T-helper 2 cell (primary cell): ENCODE measurements at places on chromosomes 1 and 21.

DNA sequence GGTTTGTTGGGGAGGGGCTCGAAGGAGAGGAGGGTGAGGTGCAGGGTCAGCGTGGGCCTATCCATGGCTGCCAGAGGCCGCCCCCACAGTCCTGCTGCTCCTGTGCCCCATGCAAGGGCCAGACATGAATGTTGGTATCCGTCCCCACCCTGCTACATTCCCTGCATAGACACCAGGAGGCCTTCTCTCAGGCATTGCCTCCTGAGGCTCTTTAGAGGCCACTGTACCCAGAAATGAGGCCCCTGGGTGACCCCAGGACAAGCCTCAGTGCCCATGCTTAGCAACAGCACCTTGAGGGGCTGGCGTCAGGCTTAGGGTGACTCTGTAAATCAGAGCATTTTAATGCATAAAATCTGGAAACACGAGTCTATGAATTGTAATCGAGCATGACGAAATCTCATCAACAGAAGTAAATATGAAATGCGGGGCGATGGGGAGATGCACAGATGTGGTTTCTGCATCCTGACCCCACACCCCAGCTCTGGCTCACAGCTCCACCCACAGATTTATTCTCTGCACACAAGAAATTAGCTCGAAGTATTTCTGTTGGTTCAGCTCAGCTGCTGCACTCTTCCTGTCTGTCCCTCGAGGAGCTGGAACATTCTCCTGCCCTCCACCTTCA is 124.0 kb upstream of the CSF3R start:
- no peak for DNase-seq

DNA sequence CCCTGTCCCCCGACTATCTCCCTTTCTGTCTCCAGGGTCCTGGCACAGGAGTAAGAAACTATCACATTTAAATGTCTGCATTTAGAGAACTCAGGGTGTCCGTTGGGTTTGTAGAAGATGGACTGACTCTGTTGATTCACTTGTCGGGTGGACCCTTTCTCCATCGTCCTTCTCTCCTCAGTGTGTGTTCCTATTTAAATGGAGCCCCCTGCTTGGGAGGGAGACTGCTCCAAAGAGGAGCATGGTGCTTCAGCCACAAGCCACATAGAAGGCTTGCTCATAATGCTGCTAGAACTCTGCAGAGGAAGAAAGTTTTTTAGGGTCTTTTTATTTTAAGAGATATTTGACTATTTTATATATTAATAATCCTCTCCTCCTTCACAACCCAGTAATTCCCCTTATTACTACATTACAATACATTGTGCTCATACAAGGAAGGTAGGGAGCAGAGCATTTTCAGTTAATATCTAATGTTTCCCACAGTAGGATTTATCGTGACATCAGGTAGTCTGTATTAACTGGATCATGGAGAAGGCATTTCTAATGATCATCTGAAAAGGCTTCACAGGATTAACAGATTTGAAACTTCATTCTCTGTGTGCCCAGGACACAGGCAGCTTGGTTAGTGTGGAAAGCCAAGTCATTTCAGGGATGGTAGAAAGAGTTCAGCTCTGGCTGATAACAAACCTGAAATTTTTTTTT is 13.8 kb downstream of the FGGY start:
- DNase-seq: no peak

DNA sequence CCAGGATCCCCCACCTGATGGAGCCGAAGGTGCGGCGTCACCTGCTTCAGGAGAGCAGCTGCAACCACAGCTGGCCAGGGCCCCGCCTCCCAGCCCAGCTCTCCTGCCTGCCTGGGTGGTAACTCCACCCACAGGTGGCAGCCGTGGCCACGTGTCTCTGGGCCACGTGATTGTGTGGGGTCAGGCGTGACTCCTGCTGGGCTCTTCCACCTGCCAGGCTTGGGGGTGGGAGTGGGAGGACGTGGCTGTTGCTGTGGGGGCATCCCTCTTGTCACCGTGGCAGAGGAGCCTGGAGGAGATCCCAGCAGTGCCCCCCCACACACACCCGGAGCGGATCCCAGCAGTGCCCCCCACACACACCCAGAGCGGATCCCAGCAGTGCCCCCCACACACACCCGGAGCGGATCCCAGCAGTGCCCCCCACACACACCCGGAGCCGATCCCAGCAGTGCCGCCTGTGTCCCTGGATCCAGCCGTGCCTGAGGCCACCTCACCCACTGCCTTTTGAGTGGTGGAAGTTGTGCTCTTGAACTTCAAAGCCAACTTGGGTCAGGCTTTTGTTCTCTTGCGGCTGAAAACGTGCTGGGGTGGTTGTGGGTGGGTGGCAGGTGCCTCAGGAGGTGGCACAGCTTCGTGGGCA is 32.2 kb downstream of the POFUT2 start:
- DNase-seq: peak; percentile 13

- no peak for DNase-seq
These were observed 35.6 kb downstream of the IL23R start for GRCh38 chr1:67201891-67202290.

- no peak for DNase-seq
These were observed 1059.5 kb upstream of the ADGRL4 start for GRCh38 chr1:80066060-80066459.

- no peak for DNase-seq
These were observed 372.3 kb downstream of the TTLL7 start for GRCh38 chr1:83626603-83627002.

GRCh38 chr1:10528066-10529014 is 53.6 kb downstream of the PEX14 start:
- no peak for DNase-seq

DNA sequence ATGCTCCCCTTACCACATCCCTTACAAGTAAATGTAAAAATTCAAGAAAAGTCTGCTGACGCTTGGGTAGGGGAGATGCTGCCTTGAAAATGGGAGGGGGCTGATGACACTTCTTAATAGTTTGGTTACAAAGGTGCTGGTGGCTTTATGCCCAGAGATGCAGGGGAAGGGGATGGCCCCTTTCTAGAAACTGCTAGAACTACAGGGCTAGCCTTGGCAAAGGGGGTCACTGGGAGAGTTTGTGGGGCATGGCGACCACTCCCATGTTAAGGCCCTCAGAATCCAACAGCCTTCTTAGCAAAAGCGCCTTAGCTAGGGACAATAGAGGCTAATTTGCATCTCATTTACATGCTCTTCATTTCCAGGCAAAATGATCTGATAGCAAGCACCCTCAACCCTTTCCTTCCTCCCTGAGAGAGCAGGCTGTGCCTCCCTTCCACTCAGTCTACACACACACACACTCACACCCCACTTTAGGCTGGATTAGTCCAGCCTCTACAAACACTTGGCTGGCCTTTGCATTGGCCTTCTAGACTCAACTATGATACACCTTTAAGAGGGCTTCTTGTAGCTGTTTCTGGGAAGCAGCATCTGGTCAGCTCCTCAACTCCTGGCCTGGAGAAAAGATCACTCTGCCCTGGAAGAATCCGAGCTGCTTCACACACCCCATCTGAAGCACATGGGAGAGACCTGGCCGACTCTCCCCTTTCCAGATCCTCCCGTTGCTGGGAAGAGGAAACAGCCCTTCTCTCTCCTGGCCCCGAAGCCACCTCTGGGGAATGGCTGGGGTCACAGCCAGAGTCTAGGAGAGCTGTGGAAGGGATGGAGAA is 1.7 kb downstream of the SEMA6C start:
- no peak for DNase-seq

DNA sequence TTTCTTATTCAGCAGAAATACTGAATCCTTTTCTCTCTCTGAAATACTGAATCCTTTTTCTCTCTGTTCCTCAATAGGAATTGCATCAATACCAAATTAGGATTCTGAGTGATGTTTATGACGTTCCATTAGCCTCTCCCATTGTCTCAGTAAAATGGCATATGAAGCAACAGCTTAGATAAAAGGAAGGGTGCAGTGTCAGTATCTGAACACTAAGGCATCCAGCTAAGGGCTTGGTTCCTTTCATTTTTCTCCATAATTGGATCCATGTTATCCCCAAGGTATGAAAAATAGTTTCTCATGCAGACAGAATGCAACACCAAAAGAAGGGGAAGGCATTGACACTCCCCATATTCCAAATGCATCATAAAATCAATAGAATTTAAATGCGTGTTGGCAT is 61.5 kb upstream of the RAVER2 start:
- DNase-seq: no peak

GRCh38 chr1:155979597-155980343 is 1.4 kb upstream of the ARHGEF2 start:
- no peak for DNase-seq

- DNase-seq: no peak
These were observed 5.0 kb downstream of the NOS1AP start for GRCh38 chr1:162074276-162075005.

GRCh38 chr1:24641646-24642151 is 1.4 kb upstream of the SRRM1 start:
- DNase-seq: peak; percentile 16

- no peak for DNase-seq
These were observed 154.2 kb downstream of the ASTN1 start for GRCh38 chr1:177010211-177010825.

DNA sequence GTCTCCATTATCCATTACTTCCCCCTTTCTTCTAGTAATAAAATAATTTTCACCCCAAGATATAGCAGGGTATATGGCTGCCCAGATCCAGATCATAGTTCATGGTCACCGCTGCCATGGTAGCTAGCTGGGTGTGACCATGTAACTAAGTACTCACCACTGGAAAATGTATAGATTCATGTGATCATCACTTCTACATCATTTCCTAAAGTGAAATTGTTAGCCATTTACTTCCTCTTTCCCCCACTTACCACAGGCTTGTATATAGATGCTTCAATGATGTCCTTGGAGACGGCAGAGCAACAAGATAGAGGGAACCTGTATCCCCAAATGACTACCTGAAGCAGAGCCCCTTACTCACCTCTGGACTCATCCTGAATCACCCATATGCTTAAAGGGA is 22.7 kb upstream of the EYA3 start:
- DNase-seq: no peak

DNA sequence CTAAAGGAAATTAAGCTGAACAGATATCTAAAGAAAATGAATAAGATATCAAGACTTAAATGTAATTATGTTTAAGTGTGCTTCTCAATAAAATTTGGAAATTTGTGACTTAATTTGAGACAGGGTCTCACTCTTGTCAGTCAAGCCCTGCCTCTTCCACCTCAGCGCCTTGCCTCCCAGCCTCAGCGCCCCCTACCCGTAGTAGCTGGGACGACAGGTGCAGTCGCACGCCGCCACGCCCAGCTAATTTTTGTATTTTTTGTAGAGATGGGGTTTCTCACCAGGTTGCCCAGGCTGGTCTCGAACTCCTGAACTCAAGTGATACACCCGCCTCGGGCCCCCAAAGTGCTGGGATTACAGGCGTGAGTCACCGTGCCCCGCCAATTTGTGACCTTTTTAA is 117.0 kb downstream of the CLEC20A start:
- DNase-seq: no peak

- no peak for DNase-seq
These were observed 45.5 kb upstream of the LRIG2 start for GRCh38 chr1:113027449-113027848.

DNA sequence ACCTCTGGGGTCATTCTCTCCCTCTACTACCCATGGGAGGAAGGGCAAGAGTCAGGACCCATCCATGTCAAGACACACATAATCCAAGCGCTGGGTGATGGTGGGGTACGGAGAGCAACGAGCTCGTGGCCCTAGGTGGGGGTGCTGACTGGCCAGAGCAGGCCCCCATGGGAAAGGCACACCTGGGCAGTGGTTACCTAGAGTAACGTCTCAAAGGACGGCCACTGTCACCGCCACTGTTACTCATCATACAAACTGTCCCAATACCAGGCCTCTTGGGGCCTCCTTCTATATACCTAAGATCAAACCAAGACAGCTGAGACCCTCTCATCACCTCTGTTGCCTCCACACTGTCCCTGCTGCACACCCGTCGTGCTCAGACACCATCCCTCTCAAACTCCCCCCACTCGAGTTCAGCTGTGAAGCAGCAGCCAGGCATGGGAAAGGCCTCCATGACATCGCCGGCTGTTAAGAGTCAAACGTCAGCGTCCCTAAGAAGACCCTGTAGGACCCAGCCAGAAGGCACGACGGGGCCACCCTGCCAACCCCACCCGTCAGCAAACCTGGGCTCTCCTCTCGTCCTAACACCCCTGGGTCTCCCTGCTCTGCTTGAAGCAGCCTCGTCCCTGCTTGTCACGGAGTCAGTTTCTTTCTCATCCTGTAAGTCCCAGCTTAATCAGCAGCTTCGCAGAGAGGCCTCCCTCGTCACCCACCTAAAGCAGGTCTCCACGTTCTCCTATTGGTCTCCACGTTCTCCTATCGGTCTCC is 15.3 kb downstream of the NPHP4 start:
- no peak for DNase-seq

DNA sequence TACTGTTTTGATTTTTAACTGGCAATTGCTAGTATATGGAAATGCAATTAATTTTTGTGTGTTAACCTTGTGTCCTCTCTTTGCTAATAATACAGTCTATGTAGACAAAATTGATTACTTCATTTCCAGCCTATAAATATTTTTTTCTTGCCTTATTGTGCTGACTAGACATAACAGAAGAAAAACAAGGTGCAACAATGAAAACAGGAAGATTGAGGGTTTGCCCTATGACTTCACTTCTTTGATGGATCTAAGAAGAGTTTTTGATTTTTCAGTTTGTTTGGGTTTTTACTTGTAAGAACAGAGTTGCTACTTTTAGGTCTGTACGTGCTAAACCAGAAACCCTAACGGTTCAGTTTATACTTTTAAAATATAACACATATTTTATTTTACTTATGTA is 8.5 kb upstream of the CNIH4 start:
- no peak for DNase-seq

DNA sequence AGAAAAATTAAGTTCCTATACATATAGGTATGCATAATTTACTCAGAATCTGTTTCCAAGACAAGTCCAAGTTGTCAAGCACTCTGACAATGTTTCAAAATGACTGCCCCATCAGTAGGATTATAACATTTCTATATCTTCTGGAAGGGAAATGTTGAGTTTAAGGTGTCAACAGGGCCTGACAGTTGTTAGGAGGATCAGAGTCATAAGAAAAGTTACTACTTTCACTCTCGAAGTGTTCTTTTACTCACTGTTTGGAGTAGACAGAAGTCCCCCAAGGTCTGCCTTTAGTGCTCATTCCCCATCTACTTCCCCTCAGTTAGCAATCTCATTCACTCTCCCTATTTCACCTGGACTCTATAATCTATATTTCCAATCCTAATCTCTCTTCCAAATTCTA is 20.6 kb upstream of the MAGI3 start:
- peak; percentile 45 for DNase-seq

DNA sequence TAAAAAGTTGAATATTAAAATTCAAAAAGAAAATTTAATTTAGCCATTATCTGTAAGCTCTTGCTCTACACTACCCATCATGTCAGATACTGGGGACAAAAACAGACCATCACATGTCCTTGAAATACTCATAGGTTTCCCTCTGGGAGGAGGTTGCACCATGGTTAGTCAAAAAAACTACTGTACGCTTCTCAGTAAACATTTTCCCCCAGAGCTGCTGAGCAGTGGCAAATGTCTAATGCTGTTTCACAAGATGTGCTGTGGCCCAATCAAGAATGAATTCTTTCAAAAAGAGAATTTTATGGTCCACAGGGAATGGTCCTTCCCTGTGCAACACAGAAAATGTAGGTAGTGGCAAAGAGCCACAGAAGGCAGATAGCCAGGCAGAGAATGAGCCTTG is 6.1 kb downstream of the SLC25A24 start:
- no peak for DNase-seq
